ENCODE measurements at places on chromosomes 3 and 15.
A peak's percentile ranks its signal among the peaks of the same experiment; 100 is the strongest.

DNA sequence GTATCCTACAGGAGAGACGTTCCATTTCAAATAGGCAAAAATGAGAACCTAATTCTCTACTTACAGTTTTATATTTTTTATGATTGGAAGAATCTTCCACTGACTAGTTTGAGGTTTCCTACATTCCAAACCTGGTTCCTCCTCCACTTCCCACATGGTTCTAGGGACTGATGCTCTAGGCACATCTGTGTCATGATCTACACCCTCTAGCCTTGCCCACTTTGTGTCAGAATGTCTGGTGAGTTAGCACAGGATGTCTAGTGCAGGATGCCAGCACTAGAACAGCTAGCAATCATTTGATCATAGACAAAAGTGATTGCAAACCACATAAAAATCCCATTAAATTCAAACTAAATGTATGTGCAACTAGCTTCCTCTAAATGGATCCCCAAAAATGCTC is 26.7 kb upstream of the FILIP1L start:
- no peak for DNase-seq

DNA sequence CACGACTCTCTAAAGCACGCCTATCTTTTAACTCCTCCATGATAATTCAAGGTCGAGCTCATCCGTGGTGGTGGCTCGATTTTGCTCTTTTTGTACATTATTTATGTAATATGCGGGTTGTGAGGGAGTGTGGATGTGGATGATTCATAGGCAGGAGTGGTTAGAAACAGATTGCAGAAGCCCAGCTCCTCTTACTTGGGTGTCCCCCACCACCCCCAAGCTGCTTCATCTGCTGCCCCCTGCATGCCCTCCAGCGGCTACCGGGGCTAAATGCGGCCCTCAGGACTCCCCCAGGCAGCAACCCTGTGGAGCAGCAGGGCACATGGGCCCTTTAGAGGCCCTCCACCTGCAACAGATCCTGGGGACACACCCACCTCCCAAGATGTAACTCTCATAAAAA is 111.5 kb upstream of the SELENOK start:
- no peak for DNase-seq

DNA sequence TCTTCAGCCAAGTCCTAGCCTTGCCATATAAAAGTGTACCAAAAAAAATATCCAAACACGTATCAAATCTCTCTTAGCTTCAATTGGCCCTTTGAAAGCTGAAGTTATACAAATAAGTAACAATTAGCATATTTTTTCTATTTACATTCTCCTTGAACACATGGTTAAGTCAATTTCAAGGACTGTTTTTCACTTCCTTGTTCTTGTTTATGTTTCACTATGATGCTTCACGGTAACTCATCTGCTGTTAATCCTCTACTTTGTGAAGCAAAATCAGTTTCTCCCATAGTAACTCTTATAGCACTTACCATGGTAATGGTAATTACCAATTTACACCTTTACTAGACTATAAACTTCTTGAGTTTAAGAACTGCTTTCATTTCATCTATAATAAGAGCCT is 10.6 kb upstream of the SPRED1 start:
- no peak for DNase-seq

DNA sequence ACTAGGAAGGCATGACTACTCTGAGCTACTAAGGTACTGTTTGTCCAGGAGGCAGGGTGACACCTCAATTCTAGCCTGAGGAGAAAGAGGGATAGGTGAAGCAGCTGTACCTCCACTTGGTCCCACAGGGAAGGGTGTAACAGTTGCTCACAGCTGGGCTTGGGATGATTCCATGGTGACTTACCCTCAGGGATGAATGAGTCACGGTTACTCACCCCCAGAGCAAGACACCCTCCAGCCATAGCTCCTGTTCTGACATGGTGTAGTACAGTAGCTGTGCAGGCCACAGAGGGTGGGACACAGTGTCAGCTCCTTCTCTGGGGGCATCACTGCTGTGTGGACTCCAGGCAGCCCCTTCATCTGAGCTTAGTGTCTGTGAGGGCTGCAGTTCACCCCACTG is 868.6 kb upstream of the SEMA6D start:
- no peak for DNase-seq

GRCh38 chr15:23503576-23503975 is 56.5 kb upstream of the GOLGA6L2 start:
- no peak for DNase-seq

GRCh38 chr3:58023531-58023930 is 15.3 kb downstream of the FLNB start:
- DNase-seq: no peak

DNA sequence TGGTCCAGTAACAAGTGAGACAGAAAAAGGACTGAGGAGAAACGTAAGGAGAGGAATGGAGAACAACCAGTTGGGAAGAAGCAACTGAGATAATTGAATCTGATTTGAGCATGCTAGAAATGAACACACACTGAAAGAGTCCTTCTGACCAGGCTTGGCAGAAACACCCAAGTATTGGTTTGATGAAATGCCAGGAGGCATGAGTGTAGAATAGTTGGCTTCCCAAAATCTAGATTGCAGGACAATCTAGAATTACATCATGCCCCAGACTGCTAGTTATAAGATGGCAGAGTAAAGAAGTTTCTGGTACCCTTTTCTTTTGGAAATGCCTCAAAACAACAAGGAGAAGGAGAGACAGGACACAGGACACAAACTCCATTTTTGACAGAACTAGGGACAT is 189.7 kb upstream of the STT3B start:
- DNase-seq: no peak

- DNase-seq: no peak
These were observed 145.3 kb upstream of the ROPN1 start for GRCh38 chr3:124137216-124137615.

- DNase-seq: no peak
These were observed 3.5 kb upstream of the MESP1 start for GRCh38 chr15:89754361-89755154.

DNA sequence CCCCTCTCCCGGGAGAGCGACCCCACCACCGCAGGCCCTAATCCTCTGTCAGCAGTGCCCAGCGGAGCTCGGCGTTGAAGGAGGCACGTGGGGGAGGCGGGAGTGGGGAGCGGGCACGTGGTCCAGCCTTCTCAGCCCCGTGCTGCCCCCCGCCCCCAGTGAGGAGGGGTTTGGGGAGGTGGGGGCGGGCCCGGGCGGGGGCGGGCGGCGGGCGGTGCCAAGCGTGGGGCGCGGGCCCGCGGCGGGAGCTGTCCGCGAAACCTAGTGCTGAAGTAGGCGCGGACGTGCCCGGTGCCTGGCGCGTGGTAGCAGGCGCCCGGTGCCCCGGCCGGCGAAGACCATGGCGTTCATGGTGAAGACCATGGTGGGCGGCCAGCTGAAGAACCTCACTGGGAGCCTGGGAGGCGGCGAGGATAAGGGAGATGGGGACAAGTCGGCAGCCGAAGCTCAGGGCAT is at the start of gene CPLX3:
TSS of gene CPLX3 (plus strand) at position 264 of the 456 bp plus-strand sequence. CDS start at position 341, 77 bp downstream.
- DNase-seq: peak; percentile 50

- no peak for DNase-seq
These were observed 130.4 kb upstream of the UBE2E2 start for GRCh38 chr3:23072693-23073092.

GRCh38 chr15:90011705-90012104 is 10.6 kb downstream of the ZNF710 start:
- no peak for DNase-seq

- no peak for DNase-seq
These were observed 61.6 kb downstream of the MEIS2 start for GRCh38 chr15:37038716-37039106.

DNA sequence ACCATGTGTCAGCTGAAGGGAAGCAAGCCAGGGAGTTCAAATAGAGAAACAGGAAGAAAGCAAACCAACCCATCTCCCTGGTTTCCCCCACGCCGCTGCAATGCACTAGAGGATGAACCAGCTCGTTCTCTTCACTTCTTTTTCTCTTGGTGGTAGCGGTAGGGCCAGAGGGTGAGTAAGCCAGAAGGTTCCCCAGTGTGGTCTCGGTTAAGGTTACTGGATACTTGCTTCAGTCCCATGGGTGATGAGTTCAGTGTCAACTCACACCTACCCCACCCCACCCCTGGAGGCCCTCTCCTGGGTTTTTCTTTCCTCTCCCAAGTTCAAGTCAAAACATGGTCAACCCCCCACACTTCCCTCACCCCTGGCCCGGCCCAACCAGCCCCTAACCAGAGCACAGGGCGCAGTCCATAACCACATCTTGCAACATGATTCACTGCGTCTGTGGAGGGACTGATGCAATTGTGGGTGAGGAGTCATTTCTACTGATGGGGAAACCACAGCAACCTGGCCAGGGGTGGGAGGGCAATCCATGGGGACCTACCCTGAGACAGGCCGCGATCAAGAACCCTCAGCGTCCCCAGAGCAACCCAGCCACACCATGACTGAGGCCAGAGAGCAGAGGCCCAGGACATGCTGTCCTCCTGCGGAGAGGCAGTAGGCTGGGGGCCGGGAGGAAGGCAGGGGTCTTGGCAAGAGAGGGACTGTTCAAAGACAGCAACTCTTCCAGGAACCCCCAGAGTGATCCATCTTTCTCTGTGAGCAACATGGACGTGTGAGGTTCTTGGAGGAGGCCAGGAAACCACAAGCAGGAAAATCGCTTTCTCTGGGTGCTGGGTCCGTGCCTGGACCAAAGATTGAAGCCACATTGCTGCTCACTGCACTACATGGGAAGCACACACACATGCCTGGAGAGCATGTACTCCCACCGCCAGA is 276.6 kb downstream of the UACA start:
- no peak for DNase-seq

DNA sequence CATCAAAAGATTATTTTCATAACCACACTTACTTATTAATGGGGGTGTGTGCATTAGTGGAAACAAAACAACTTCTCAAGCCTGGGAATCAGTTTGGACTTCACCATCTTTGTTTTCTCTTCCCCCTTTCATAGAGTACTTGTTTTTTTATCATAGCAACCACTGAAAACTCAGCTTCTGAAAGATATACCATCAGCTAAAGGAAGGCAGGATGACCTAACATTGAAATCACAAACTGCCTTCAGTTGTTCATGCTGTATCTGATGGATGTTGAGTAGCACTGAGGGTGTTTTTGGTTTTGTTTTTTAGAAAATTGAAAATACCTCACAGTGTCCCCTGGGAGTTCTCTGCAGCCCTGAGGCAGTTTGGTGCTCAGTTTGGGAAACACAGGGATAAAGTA is 46.5 kb downstream of the NEK10 start:
- DNase-seq: no peak

GRCh38 chr3:71384837-71385716 is 198.5 kb downstream of the FOXP1 start:
- DNase-seq: no peak

- no peak for DNase-seq
These were observed 101.4 kb downstream of the LMLN start for GRCh38 chr3:198061119-198062067.

GRCh38 chr3:179299999-179300613 is 22.7 kb upstream of the ZNF639 start:
- no peak for DNase-seq
